ENCODE measurements at places on chromosomes 4 and X. TPM values are rescaled to one million over a fixed set of nuclear protein-coding genes. Genes with fewer than 3 reads are reported as not detected.

DNA sequence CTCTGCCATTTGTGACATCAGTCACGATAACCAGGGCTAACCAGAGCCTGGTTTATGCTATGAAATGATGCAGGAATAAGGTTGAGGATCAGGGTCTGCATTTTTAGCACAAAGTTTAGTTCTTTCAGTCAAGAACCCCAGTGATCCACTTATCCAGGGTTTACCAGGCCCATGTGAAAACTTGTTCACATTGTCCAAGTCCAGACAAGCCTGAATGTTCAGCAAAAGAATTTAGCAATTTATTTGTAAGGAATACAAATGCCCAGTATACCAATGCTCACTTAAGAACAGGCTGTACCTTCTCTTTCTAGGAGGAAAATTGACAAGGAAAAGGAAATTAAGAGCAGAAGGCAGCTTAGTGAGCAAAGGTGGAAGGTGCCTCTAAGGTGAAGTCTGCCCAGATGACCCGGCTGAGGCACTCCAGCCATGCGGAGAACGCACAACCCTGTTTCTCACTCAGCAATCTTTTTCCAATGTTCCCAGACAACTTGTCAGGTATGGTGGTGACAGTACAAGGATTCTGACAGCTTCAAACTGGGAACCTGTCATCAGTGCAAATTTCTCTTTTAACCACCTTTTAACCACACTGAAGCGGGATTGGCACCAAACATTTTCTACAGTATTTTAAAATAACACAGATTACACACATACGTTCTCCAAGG, 54.0 kb downstream of the TBC1D9 start:
- DNase-seq = no peak

- no peak for DNase-seq
Measured at GRCh38 chr4:8093587-8094274, 64.9 kb downstream of the ABLIM2 start.

GRCh38 chr4:173943547-173943946, 339.9 kb downstream of the FBXO8 start:
- DNase-seq = no peak

DNA sequence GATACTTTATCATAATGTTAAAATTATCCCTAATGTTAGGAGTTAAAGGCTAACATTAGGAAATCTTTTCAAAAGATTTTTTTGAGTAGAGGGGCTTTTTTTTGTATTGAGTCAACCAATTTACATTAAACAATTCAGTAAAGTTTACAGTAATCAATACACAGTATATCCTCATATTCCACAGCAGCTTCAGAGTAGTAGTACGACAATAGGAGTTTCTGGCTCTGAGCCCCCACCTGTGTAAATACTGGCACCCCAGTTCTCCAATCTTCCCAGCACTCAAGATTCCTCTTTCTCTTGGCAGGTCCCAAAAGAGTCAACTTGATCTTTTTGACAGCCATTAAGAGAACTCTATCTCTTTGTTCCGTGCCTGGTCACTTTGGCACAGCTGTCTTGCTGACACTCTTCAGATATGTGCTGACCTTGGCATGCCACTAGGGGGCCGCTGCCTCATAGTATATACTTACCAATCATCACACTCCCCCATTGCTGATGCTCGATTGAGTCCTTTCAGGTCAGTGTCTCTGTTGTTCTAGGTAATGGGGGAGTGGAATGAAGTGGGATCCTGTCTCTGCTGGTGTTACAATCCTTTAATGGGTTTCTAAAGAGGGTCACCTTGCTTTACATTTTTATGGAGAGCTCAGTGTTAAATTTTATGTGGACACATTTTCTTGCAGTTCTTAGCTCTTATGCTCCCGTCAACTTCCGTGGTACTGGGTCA, 19.5 kb upstream of the CCNI start:
- DNase-seq = peak; percentile 77

DNA sequence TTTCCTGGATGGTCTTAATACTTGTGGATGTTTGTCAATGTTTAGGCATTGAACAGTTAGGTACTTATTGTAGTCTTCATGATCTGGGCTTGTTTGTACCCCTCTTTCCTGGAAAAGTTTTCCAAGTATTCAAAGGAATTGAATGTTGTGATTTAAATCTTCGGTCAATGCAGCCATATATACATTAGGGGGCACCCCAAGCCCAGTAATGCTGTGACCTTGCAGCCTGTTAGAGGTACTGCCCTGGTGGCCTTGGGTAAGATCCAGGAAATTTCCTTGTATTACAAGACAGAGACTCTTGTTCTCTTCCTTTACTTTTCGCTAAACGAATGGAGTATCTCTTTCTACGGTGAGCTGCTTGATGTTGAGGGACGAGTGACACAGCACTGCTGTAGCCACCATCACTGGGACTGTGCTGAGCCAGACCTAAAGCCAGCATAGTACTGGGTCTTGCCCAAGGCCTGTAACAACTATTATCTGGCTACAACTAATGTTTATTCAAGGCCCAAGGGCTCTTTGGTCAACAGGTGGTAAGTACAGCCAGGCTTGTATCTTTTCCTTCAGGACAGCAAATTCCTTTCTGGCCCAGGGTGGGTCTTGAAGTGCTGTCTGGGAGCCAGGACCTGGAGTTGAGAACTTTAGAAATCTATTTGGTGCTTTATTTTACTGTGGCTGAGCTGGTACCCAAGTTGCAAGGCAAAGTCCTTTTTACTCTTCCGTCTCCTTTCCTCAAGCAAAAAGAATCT, 118.3 kb upstream of the ATOH1 start:
- DNase-seq = no peak

- DNase-seq = peak; percentile 62
Measured at GRCh38 chr4:123415977-123416376, 19.4 kb downstream of the SPRY1 start.

GRCh38 chr4:22762548-22762947, 69.8 kb downstream of the GBA3 start:
- no peak for DNase-seq

GRCh38 chrX:21745756-21746155, 12.2 kb downstream of the SMPX start:
- peak; percentile 42 for DNase-seq

GRCh38 chrX:110877326-110877725, 81.7 kb upstream of the CHRDL1 start:
- DNase-seq = no peak

DNA sequence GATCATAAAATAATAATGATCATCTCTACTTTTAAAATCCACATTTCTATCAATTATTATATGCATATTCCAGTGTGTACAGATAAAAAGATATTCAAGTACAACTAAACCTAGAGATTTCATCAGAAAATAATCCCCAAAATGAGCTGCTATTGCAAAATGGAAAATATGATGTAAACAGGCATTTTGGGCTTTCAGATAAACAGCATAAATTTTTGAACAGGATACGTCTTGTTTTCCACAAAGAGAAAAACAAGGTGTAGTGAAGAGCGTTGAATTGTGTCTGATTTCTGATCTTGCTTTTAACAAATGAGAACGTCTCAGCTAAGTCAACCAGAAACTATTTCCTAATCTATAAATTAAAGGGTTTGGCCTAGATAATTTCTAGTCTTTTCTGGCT, 349.6 kb upstream of the FTHL17 start:
- DNase-seq = no peak

- no peak for DNase-seq
Measured at GRCh38 chr4:52032005-52032404, 6.1 kb downstream of the SGCB start.

- DNase-seq = no peak
Measured at GRCh38 chr4:133960975-133961374, 240.6 kb downstream of the PABPC4L start.

DNA sequence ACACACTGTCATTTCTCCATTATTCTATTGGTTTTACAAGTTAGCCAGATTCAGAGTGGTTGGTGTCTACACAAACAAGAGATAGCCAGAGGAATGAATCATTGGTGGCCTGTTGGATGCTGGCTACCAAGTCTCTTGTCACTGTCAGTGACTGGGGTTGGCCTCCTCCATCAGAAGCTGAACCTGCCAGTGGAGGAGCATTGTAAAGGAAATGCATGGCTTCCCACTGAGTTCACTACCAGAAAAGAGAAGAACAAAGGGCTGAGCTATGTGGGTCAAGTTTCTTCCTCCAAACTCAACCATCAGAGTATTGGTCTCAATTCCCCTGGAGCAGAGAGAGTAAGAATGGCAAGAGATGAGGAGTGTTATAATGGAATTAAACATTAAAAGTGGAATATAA, 26.5 kb upstream of the ANKRD50 start:
- no peak for DNase-seq

DNA sequence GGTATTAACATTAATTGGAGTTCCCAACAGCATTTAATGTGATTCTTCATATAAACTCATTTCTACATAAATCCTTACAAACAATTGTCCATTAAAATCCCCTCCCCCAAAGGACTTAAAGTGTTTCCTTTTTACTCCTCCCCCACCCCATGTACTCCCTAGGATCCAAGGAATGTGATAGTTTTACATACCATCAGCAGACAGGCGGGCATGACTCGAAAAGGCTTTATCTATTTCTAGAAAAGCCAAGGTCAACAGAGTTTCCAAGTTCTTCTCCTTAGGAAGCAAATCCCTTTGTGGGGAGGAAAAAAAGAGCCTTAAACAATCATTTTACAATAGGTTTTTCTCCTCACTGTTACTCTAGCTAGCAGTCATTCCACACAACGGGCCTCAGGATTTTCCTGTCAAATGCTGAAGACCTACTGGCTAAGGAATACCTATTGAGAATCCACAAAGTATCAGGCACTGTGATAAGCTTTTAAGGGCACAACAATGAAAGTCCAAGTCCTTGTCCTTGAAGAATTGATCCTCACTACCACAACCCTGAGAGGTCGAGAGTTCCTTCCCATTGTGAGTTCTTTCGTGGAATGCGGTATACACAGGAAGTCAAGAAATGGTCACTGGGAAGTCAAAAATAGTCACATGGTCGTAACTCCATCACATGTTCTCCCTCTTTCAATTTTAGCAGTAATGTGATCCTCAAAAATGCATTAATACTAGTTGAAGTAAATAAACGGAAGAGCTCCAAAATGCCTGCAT, 7.2 kb downstream of the PPM1K start:
- no peak for DNase-seq

The GPR50 gene
- total RNA-seq = not detected

The KANTR gene
- total RNA-seq = 7.5 TPM

The MYOZ2 gene
- not detected for total RNA-seq

The CFAP47 gene
- total RNA-seq = not detected

The DCAF16 gene
- 41.7 TPM for total RNA-seq

The DDIT4L gene
- 1.1 TPM for total RNA-seq

The SETD7 gene
- 17.7 TPM for total RNA-seq

The CACNA1F gene
- total RNA-seq = 0.50 TPM

The RNF212 gene
- 1.0 TPM for total RNA-seq

Data from activated CD4-positive, alpha-beta memory T cell treated with anti-CD3 and anti-CD28 coated beads, Interleukin-2, amount 10 ng/mL, durations not matched to agents 7 days and 5 days (primary cell).